ENCODE measurements at places on chromosomes 5 and 9. TPM values are rescaled to one million over a fixed set of nuclear protein-coding genes. Genes with fewer than 3 reads are reported as not detected.

DNA sequence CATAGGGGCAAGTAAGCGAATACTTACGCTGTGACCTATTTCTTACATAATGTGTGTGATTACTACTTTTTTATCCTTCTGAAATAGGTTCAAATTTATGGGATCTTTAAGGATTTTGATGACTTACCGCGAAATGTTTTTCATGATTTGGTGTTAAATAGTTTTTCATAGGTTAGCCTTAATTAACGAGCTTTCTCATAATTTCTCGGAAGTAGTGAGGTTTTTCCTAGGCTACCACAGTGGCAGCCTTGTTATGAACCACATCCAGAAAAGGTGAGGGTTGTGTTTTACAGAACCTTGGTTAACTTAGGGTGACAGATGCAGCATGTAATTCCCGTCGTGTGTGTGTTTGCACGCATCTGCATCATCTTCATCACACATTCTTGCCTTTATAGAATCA, 1.3 kb downstream of the SH3GL2 start:
- no peak for DNase-seq

HTR1A gene
- not detected for polyA plus RNA-seq

ANKRD55 gene
- not detected for polyA plus RNA-seq

GRCh38 chr5:146962801-146963355, 84.3 kb upstream of the PPP2R2B start:
- DNase-seq, result no peak

CDC20B gene
- 0.03 TPM for polyA plus RNA-seq

DNA sequence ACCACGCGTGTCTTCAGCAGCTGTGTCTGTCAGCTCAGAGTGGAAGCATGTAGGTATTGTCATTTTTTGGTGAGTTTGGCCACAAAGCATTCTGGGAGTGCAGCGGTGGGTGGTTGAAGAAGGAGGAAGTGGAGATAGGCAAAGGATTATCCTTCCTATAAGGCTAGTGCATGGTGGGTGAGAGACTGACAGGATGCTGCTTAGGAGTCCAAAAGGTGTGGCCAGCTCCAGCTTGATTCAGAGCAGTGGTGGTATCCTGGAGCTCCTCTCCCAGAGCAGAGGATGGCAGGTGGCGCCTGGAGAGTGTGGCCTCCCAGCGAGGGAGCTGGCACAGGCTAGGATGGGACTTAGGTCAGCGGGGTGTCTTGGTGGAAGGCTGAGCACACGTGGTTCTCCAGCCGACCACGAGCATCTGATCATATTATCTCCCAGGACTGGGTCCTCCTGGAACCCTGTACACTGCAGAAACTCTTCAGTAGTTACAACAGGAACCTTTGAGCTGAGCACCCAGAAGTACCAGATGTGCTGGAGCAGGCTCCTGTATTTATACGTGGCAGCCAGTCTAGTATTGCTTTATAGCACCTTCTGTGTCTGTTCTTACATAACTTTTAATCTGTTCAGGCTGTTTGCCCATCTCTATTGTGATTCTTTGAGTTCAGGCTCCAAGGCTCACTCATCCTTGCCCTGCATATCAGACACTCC, 29.6 kb downstream of the MAML1 start:
- DNase-seq, result peak; percentile 39

GRCh38 chr9:130053504-130054324, at the start of gene GPR107:
Gene GPR107, plus strand, starts transcription at chr9:130053906. Its CDS starts 27 bp downstream, at chr9:130053933.
- peak; percentile 97 for DNase-seq

MAP1B gene
- 47.5 TPM for polyA plus RNA-seq

DNA sequence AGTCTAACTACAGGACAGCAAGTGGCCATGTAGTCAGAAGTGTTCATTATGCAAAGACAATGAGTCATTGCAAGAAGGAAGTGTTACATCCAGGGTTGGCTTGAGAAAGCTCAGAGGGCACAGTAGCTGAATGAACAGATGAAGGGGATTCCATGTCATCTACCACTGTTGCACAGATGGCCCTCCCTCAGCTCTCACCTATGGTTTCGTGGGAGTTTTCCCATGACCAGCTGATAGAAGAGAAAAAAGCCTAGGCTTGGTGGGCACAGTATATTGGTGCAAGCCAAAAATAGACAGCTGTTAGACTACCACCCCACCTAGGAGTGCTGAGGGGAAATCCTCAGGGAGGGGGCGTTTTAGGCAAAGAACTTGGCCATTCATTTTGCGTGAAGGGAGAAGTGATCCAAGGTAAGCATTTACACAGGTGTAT, 217.0 kb downstream of the DMRT2 start:
- DNase-seq, result no peak

- DNase-seq, result no peak
Observed at GRCh38 chr5:43270645-43271044, 42.6 kb downstream of the HMGCS1 start.

DNA sequence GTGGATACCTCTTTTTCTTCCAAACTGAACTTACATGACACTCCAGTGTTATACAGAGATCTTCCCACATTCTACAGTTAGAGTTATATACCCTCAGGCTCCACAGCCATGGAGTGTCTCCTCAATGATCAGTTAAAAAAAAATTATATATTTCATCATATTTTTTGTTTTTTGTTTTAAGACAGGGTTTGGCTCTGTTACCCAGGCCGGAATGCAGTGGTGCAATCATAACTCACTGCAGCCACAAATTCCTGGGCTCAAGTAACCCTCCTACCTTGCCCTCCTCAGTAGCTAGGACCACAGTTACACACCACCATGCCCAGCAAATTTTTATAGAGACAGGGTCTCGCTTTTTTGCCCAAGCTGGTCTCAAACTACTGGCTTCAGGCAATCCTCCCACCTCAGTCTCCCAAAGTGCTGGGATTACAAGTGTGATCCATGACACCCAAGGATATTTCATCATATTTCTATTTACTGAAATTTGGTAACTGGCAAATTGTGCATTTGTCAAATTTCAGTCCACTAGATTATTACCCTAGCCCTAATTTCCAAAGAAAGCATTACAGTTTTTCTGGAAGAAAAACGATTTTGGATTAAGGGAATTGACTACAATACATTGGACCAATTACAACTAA, 18.1 kb upstream of the SCAI start:
- no peak for DNase-seq

Measured in SK-N-SH (cell line).